ENCODE measurements at places on chromosomes 1 and 21.
A peak's percentile ranks its signal among the peaks of the same experiment; 100 is the strongest.

- no peak for DNase-seq
Measured at GRCh38 chr1:46394108-46394871, at the start of gene FAAH. Gene FAAH (plus strand): TSS chr1:46394317. CDS start chr1:46394349, 32 bp downstream.

DNA sequence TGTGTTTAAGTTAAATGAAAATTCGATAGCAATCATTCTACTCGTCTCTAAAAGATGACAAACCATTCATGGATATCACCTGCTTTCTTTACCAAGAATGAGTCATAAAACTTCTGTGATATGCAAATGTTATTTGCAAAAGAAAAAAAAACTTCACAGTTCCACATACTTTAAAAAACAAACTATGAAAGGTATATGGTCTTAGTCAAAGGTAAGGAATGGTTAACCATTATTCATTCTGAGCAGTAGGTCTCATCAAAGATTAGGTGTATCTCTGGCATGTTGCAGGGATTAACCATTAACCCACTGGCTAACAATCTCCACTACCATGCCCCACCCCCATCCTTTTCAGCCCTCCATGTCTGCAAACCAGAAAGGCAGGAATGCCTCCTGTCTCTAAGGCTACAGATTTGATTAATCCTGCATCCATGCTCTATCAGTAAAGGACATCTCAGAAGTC, 44.4 kb downstream of the PTPN14 start:
- no peak for DNase-seq

- DNase-seq: no peak
Measured at GRCh38 chr1:197903196-197903514, 725 bp downstream of the C1orf53 start.

- DNase-seq: no peak
Measured at GRCh38 chr1:203305809-203306088, 430 bp downstream of the BTG2 start.

DNA sequence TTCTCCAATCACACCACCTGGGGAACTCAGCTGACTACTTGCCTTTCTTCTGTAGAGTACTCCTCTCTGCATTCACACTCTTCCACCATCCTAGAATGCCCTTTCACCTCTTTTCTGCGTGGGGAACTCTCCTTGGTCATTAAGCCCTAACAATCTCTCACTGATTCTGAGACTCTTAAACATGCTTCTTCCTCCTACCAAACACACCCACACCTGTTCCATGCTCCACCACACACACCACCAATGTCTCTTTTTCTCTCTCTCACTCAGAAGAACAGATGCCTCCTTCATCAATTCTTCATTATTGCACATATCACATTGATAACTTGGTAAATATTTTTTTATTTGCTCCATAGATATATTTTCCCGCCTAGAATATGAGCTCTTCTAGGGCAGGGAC, 53.6 kb downstream of the WARS2 start:
- no peak for DNase-seq

DNA sequence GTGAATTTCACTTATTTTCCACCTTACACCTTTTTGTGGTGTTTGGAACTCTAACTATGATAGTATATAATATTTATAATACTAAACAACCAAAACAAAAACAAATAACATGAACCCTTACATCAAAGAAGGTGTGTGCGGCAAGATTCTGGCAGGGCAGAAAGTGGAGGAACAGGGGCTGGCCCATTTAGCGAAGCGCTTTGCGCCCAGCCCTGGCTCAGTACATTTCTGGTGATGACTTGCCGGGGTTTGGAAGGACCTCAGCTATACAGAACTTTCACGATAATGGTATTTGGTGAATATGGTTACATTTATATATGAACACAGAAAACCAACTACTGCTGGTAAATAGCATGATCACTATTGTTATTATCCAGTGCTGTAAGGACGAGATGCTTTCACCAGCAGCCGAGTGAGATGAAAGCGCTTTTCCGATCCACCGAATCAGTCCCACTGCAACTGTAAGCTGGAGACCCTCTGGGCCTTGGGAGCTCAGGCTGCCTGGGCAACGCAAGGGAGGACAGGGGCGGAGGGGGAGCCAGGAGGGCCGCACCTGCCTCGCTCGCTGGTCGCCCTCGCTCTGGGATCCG, 63.9 kb downstream of the CD247 start:
- no peak for DNase-seq

DNA sequence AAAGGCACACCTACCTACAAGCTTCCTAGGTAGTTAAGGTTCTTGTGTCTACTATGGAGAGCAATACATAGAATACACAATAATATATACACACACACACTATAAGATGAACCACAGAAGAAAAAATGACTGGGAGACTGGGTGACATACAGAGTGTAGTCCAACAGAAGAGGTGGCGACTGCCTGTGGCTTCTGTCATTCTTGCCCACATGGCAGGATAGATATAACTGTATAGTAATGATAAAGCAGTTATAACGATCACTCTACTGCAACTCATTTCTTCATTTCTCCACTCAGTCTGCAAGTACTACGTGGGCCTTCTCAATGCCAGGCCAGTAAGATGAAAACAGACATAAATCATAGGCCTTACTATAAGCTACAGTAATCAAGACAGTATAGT, 113.8 kb upstream of the EDN2 start:
- DNase-seq: no peak

GRCh38 chr1:85189120-85189519, 11.7 kb downstream of the SYDE2 start:
- DNase-seq: no peak

DNA sequence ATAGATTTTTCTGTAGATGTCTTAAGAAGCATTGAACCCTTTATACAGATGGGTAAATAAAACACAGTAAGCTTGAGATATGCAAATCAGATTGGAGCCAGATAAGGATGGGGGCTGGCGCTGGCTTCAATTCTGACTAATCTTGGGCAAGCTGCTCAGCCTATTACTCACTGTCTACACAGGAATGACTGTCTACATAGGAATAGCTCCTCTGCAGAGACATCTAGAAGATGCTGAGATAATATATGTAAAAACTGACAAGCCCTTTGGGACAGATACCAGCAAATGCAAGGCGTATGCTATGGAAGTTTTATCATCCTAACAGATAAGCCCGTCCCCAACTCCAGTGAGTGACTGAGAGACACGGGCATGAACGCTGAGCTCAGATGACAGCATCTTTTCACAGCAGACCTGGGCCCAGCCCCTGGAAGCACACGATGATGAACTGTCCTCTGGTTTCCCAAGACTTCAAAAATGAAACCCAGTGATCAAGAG, 1.7 kb downstream of the CLDN14 start:
- peak; percentile 40 for DNase-seq

GRCh38 chr1:207836591-207837347, 74.2 kb downstream of the CD34 start:
- no peak for DNase-seq

DNA sequence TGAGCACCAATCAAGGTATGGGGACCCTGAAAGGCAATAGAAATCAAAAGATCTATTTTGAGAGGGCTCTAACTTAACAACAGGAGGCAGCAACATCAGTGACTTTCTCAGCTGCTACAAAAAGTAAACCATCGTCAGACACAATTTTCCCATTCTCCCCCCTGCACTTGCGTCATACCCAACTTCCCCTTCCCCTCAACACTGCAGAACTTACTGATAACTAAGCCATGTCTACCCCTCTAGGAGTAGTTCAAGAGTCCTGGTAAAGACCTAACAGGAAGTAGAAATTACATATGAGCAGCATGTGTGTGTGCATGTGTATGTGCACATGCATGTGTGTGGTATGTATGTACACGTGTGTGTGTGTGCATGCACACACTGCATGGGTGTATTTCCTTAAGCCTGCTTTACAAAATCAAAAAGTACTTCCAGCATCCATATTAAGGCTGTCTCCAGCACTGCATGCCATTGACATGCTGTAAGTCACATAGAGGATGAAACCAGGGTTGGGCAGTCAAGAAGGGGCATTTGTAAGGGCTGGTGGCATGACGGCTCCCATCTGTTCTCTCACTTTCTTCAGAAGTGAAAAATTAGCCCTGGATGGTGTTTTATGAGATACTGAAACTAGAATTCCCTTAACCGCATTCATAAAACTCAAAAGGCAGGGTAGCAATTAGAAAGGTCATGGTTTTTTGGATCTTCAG, 460.1 kb upstream of the RUNX1 start:
- DNase-seq: no peak

GRCh38 chr1:21337928-21338572, 47.8 kb upstream of the ECE1 start:
- no peak for DNase-seq

- peak; percentile 6 for DNase-seq
Measured at GRCh38 chr1:186740324-186740723, 60.1 kb upstream of the PTGS2 start.

- peak; percentile 46 for DNase-seq
Measured at GRCh38 chr21:44892536-44893277, 19.2 kb upstream of the PTTG1IP start.

GRCh38 chr1:81702903-81703302, 97.8 kb upstream of the ADGRL2 start:
- DNase-seq: no peak

DNA sequence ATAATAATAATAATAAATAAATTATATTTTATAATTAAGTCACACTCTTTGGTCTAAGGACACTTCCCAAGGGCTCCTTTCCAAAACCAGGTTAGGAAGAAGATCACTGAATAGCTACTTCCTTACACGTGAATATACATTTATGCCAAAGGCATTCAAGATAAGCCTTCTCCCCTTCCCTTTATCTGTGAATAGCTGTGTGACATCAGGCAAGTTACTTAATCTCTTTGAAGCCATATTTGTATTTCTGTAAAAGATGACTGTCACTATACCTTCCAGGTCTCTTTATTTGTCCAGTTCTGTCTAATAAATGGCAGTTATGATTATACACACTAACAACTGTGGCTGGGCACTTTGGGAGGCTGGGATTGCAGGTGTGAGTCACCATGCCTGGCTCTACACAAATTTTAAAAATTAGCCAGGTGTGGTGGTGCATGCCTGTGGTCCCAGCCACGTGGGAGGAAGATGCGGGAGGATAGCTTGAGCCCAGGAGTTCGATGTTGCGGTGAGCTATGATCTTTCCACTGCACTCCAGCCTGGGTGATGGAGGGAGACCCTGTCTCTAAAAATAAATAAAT, 5.5 kb upstream of the RNF11 start:
- no peak for DNase-seq

DNA sequence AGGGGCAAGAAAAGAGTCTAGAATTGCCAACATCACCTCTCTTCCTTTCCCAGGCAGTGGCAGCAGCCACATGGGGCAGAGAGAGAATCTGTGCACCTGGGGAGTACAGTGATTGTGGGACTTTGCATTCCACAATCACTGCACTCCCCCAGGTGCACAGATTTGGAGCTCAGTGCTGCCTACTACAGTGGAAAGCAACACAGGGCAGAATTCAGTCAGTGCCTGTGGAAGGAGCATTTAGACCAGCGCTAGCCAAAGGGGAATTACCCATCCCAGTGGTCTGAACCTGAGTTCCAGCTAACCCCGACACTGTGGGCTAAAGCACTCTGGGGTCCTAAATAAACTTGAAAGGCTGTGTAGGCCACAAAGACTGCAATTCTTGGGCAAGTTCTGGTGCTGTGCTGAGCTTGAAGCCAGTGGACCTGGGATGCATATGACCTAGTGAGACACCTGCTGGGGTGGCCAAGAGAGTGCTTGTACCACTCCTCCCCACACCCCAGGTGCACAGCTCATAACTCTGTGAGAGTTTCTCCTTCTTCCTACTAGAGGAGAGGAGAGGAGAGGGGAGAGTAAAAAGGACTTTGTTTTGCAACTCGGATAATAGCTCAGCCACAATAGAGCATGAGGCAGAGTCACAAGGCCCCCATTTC, 50.3 kb downstream of the NUP210L start:
- no peak for DNase-seq

GRCh38 chr21:26210614-26211013, 40.0 kb upstream of the APP start:
- DNase-seq: no peak

DNA sequence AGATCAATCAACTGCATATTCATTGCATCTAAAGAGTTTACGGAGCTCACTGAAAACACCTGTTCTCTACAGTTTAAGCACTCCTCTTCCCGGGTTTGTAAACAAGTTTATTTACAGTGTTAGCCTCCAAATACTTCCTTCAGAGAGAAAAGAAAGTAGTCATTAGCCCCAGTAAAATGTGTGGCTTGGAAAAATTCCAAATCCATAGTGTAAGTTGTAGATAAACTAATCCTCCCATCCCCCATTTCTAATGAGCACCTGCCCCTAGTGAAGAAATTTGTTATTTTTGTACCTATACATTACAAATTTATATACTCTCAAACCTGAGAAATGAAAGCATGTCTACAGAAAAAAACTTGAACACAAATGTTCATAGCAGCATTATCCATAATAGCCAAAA, 21.9 kb downstream of the PUM1 start:
- no peak for DNase-seq

GRCh38 chr1:53244141-53244540, 5.8 kb upstream of the MAGOH start:
- no peak for DNase-seq

- DNase-seq: no peak
Measured at GRCh38 chr1:45246760-45247159, 40.4 kb upstream of the ZSWIM5 start.

GRCh38 chr1:160166166-160166868, 14.9 kb downstream of the ATP1A4 start:
- no peak for DNase-seq

GRCh38 chr21:37338671-37339551, 27.7 kb upstream of the DYRK1A start:
- DNase-seq: no peak

GRCh38 chr21:46634427-46634826, 1.0 kb upstream of the PRMT2 start:
- no peak for DNase-seq

- no peak for DNase-seq
Measured at GRCh38 chr1:71135571-71135970, 54.7 kb upstream of the ZRANB2 start.

DNA sequence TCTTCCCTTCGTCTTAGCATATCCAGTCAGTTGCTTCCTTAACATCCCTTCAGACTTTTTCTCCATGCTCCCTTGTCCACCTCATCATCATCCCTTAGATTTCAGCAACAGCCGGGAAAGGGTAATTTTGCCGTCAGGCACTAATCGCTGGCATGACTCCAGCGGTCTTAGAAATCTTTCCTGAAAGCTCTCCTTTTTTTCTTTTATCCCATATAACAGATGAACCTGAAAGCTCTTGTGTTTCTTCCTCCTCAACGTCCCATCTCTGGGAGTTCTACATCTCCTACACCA, 10.4 kb upstream of the BOLA1 start:
- DNase-seq: no peak

- no peak for DNase-seq
Measured at GRCh38 chr1:22870201-22870871, 102.3 kb downstream of the LACTBL1 start.

DNA sequence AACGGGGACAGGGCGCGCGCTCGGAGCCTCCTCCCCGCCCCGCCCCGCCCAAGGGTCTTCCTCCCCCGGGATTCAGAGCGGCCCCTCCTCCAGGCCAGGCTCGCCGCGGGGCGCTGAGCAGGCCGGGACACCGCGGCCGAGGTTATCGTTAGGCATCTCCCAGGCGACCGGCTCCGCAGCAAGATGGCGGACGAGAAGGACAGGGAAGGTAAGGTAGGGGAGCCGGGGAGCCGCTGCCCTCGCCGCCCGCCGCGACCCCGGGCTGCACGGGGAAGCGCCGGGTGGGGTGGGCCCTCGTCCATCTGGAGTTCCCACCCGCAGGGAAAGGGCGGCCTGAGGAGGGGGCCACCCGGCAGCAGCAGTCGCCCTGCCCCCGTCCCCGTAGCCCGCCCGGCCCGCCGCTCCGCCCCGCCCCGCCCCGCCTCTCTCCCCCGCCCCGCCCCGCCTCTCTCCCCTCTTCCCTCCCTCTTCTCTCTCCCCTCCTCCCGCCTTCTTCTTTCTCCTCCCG, 105.9 kb upstream of the HNRNPU start:
- peak; percentile 45 for DNase-seq

- no peak for DNase-seq
Measured at GRCh38 chr1:216314379-216315095, 108.7 kb downstream of the USH2A start.
